ENCODE measurements at places on chromosomes 12 and 14.

- DNase-seq: no peak
Observed at GRCh38 chr12:51626115-51626514, 35.1 kb downstream of the SCN8A start.

DNA sequence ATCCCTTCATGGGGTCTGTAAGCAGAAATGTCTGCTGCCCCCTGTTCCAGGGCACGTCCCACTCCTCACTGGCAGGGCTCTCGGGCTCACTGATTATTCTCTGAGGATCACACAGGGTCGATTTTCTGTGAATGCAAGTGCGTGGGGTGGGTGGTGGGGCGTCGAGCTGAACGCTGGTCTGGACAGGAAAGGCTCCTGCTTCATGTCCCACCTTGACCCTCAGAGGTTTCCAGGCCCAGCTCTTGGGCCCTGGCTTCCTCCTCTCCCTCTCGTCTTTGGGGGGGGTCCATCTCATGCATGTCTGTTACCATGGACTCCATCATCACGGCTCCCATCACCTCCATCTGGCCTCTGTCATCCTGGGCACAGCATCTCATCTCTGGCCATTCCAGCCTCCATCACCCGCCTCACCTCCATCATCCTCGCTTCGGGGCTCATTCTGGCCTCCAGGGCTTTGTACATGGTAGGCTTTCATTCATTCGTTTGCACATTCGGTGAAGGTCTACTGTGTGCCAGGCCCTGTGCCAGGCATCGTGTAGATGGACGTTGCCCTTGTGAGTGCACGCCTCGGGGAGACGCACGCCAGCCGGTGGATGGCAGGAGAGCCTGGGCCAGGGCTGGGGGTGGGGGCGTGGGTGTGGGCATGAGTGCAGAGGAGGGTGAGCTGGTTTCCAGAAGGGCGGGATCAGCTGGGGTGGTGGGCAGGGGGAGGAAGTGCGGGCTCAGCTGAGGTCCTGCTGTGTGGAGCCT is 34.7 kb downstream of the RTL1 start:
- DNase-seq: no peak

- DNase-seq: no peak
Observed at GRCh38 chr12:104426926-104427546, 29.7 kb upstream of the CHST11 start.

DNA sequence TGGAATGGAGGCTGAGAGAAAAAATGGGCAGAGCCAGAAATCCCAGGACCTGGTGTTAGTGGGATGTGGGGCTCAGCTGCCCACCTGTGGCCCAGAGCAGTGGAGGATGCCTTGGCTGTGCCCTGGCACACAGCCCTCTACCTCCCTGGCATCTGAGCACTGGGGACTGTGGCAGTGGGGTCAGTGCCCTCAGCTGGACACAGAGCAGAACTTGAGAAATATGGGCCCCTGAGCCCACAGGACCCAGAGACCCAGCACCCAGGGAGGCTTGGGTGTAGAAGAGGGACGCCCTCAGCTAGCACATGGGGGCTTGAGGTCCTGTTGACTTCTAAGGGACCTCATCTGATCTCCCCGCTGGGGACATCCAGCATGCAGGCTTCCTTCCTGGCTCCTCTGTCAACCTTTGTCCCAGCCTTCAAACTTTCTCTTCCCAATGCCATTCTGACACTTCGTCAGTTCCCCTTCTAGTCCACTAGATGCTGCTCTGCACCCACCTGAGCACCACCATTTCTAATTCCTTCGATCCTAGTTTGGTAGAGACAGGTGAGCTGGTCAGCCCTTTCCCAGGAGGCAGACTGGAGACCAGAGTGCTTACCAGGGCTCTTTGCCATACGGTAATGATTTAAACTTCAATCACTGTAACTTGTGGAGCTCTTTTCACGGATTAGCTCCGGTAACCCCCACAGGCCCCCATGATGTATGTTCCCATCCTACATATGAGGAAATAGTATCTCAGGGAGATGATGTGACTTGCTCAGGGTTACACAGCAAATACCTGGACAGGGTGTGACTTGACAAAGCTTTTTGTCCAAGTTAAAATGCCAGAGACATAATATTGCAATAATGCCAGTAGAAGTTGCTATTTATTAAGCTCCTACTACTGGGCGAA is 143.7 kb downstream of the ASCL4 start:
- DNase-seq: no peak

- no peak for DNase-seq
Observed at GRCh38 chr14:67820428-67820971, 921 bp downstream of the RAD51B start.

DNA sequence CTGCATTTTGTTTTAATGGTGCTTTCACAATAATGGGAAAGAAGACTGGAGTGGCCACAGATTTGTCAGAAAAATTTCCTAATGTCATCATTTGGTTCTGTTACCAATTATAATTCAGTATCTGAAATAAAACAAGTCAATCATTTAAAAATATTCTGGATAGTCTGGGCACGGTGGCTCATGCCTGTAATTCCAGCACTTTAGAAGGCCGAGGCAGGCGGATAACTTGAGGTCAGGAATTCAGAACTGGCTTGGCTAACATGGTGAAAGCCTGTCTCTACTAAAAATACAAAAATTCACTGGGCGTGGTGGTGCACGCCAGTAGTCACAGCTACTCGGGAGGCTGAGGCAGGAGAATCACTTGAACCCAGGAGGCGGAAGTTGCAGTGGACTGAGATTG is 4.0 kb upstream of the LIMA1 start:
- no peak for DNase-seq

Data from anterior cingulate cortex (tissue), 58 donors.